HFFc6 (cell line): ENCODE measurements at places on chromosomes 3 and 15. TPM values are rescaled to one million over a fixed set of nuclear protein-coding genes. Genes with fewer than 3 reads are reported as not detected.

The NRROS gene
- 0.07 to 0.10 TPM in 2 of 3 replicates, not detected in the other for total RNA-seq

The FHIT gene
- not detected in 3 replicates for total RNA-seq

The STRC gene
- total RNA-seq = not detected in 3 replicates

DNA sequence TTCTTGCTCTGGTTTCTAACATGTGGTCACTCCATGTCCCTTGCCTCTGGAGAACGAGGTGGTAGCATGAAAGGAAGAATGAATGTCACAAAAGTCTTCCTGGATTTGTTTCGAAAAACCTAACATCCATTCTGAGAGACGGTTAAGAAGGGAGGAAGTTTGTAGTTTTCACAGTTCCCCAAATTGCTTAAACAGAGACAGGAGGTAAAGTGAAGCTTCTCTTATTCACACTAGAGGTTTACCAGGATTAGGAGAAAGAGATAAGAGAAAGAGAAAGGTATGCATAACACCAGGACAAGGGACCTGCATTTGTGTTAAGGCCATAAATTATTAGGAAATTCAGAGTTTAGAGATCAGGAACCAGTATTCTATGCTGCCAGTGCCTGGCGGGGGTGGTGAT lies 228.1 kb downstream of the CPNE4 start:
- no peak overlapping the region for H3K27ac ChIP-seq
- no peaks in the 10 kb centered on the region for H3K36me3 ChIP-seq
- H3K4me3 ChIP-seq = no peak overlapping the region
- no peak for DNase-seq
- no peaks in the 10 kb centered on the region; the same call in 1 of the 2 replicates for H3K27me3 ChIP-seq
- H3K4me1 ChIP-seq = peaks cover 16% of the 10 kb centered on the region

DNA sequence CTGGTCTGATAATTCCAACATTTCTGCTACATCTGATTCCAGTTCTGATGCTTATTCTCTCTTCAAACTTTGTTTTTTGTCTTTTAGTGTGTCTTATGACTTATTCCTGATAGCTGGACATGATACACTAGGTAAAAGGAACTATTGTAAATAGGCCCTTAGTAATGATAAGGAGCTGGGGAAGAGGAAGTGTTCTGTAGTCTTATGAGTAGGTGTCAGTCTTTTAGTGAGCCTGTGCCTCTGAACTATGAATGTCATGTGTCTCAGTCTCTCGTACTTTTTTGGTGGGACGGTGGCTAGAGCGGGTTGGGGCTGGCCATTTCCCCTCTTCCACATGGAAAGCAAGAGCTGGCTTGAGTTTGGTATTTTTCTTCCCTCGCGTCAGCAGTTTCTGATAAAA lies 41.2 kb downstream of the PCCB start:
- DNase-seq = no peak
- H3K27me3 ChIP-seq = no peaks in the 10 kb centered on the region
- H3K27ac ChIP-seq = no peak overlapping the region

DNA sequence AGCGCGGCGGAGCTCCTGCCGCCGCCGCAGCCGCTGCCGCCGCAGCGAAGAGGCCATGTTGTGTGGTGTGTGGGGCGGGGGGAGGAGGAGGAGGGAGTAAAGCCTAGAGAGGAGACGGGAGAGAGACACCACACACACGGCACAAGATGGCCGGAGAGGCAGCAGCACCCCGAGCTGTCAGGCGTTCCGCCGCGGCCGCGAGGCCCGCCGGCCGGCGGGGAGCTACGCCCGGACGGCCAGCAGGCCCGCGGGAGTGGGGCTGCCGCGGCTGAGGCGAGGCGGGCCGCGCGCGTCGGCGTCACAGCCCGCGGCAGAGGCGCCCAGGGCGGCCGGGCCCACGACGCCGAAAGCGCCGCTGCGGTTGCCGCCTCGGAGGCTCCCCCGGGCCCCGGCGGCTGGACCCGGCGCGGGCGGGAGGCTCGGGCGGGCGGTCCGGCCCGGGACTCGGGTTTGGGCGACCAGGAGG lies 17.4 kb upstream of the CHD2 start:
- H3K4me1 ChIP-seq = peaks cover 45% of the 10 kb centered on the region
- H3K36me3 ChIP-seq = peaks cover 42% of the 10 kb centered on the region
- peak overlapping the region; percentile 95 for H3K4me3 ChIP-seq
- no peak for DNase-seq
- H3K27ac ChIP-seq = peak overlapping the region; percentile 96

DNA sequence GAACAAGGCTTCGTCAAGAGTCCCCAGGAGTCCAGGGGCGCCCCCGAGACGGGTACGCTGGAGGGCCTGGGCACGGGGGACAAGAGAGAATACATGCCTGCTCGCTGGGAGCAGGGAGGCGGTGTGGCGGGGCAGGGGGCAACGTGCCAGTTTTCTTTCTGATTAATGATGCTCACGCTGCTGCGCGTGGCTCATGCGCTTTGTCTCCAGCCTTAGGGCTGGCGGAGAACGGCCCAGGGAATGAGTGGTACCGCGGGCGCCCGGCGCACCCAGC lies 408 bp upstream of the ARPP21 start:
- no peak for DNase-seq
- no peaks in the 10 kb centered on the region for H3K4me1 ChIP-seq
- H3K4me3 ChIP-seq = no peak overlapping the region
- peaks cover 2% of the 10 kb centered on the region; the same call in 1 of the 2 replicates for H3K27me3 ChIP-seq
- no peak overlapping the region for H3K27ac ChIP-seq
- 0 out of 2 replicates have a peak, but pooled peaks cover 4% of the 10 kb centered on the region for H3K36me3 ChIP-seq

DNA sequence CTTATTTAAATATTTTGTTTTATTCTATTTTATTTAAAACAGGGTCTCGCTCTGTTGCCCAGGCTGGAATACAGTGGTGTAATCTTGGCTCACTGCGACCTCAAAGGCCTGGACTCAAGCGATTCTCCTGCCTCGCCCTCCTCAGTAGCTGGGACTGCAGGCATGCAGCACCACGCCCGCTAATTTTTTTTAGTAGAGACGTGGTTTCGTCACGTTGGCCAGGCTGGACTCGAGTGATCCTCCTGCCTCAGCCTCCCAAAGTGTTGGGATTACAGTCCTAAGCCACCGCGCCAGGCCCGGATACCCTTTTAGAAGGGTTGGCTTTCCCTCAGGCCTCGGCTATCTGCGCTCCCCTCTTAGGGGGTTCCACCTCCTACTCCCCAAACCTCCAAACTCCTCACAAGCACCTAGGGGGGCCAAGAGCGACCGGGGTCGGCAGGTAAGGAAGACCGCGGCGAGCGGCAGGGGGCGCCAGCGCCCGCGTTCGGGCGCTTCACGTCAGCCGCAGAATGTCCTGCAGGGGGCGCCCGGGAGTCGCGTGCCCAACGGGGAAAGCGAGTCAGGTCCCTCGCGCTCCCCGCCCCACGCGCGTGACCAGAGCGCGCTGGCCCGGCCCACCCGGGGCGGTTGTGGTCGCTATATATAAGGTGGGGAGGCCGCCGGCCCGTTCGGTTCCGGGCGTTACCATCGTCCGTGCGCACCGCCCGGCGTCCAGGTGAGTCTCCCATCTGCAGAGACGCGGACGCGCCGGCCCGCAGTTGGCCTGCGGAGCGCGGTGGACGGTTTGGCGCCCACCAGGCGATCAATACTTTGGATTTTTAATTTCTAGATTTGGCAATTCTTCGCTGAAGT lies 51.8 kb upstream of the GATM start:
- H3K27me3 ChIP-seq = no peaks in the 10 kb centered on the region; the same call in none of the 2 replicates
- H3K4me1 ChIP-seq = peaks cover 5% of the 10 kb centered on the region
- DNase-seq = no peak
- no peak overlapping the region for H3K27ac ChIP-seq
- no peaks in the 10 kb centered on the region for H3K36me3 ChIP-seq

- DNase-seq = no peak
- no peak overlapping the region for H3K27ac ChIP-seq
- no peaks in the 10 kb centered on the region for H3K36me3 ChIP-seq
These were observed 11.3 kb upstream of the KAT2B start for GRCh38 chr3:20028905-20029331.

- peaks cover 7% of the 10 kb centered on the region for H3K36me3 ChIP-seq
- H3K4me3 ChIP-seq = peak overlapping the region; percentile 89
- H3K27me3 ChIP-seq = peaks cover 1% of the 10 kb centered on the region; the same call in 1 of the 2 replicates
- peak overlapping the region; percentile 98 for H3K27ac ChIP-seq
- peaks cover 58% of the 10 kb centered on the region for H3K4me1 ChIP-seq
- DNase-seq = no peak
These were observed 5.5 kb upstream of the PKM start for GRCh38 chr15:72236381-72237003.
